ENCODE measurements at places on chromosomes 1 and 21.

- DNase-seq: no peak
Measured at GRCh38 chr1:200294241-200294640, 115.6 kb downstream of the ZNF281 start.

DNA sequence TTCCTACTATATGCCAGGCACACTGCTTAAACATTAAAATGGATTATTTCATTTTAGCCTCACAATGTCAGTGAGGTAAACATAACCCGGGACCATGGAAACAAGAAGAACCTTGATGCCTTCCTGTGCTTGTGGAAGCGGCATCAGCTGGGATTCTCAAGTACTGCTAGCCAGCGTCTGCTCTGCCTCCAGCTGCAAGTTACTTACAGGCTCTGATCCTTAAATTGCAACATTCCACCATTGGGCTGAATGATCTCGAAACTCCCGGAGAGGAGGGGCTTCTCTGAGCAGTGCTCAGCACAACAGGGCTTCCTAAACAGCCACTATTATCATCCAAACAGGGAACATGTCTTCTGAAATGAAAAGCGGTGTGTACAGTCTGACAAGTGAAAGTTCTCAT lies 6.7 kb upstream of the MAN1C1 start:
- DNase-seq: no peak

GRCh38 chr21:25560891-25561290 lies 46.4 kb downstream of the MRPL39 start:
- DNase-seq: no peak

GRCh38 chr1:186757851-186758250 lies 70.9 kb upstream of the PLA2G4A start:
- DNase-seq: no peak

GRCh38 chr1:7868070-7868780 lies 15.4 kb upstream of the UTS2 start:
- DNase-seq: no peak

DNA sequence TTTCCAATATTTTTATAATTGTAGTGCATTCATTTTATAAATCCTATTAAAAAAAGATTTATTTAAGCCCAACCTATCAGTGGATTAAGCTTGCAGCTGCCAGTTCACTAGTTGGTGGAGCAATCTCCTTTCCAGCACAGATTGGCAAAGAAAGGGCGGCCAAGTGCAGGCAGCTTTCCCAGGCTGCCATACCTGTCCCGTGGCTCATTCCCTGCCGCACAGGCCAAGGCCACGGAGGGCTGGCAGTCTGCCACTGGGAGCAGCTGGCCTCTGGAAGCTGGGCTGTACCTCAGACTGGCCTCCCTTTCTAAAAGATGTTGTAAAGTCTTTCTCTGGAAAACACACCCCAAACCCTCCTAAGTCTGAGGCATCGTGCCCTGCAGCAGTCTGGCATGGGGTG lies 74.2 kb downstream of the SIM2 start:
- no peak for DNase-seq

GRCh38 chr1:51622455-51622913 lies 5.6 kb downstream of the OSBPL9 start:
- peak; percentile 75 for DNase-seq

DNA sequence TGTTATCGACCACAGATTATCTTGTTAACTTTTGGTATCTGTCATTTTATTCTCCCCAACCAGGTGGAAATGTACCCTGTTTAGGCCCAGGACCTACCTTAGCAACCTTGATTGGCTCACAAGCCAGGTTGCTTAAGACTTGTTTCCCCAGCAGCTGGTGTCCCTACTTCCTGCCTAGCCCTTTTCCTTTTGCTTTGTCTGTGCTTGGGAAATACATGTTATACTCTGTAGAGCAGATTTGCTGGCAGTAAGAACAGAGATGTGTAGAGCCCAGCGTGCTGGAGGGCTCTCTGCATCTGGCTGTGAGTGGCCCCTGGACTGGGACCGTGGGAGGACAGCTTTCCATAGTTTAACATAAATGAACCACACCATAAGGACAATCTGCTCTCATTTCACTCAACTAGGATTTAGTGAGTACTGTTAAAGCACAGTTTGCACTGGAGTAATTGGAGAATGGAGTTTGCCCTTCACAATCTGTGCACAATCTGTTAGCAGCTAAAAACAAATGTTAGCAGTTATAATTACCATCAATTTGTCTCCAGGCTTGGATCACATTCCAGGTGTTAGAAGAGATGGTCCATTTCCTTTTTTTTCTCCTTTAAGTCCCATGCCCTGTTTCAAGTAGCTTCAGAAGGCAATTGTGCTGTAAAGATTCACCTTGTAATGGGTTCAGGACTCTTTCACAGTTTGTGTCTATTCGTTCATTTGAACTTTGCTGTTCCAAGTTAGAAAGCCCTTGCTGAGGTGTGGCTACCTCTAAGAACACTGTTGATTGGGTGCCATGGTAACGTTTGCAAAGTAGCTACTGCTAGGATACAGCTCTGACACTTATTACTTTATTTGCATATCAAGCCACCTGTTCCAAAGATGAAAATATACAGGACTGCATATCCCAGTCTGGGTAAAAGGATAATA lies at the start of gene APOBEC4:
Gene APOBEC4, minus strand, starts transcription at position 770 of the 915 bp plus-strand sequence. CDS start 4,535 bp downstream, outside the sequence.
- no peak for DNase-seq

DNA sequence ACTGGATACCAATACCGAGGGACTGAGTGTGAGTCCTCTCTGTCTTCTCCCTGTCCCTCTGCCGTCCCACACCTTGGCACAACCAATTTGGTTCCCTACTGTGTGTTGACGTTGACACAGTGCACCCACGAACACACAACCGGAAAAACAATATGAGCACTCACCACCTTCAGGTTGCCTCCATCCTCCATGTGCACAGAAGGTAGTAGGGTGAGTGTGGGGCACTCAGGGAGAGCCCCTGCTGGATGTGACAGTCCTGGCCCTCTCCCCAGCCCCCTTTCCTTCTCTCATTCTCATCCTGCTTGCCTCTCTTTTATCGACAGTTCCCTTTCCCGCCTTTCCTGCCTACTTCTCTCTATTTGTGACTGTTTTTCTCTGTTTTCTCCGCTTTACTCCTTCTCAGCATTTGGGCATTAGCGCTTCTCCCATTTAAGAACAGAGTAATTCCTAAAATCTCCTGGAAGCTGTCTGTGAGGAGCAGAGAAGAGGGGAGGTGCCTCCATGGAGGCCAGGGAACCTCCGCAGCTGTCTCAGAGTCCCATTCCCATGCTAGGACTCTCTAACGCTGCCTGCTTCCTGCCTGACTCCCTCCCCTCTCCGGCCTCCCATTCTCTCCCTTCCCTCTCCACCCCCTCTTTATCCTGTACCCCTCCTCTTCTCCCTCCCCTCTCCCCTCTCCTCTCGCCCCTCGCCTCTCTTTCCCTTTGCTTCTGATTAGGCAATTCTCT lies 16.4 kb downstream of the CADM3 start:
- DNase-seq: no peak

DNA sequence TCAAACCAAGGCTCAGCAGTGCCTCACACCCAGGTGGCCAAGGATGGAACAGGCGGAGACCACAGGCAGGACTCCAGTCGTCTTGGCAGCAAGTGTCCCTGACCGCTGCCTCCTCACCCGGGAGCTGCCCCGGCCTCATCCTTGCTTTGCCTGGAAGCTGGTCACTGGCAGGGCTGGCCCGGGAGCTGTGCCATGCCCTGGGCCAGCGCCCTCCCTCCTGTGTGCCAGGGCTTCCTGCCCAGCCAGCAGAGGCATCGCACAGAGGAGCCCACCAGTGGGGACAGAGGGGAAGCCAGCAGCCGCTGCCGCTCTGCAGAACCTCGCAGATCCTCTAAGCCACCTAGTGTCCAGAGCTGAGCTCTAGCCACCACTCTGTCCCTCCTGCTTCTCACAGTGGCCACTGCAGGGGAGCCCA lies 7.8 kb downstream of the CASZ1 start:
- no peak for DNase-seq

DNA sequence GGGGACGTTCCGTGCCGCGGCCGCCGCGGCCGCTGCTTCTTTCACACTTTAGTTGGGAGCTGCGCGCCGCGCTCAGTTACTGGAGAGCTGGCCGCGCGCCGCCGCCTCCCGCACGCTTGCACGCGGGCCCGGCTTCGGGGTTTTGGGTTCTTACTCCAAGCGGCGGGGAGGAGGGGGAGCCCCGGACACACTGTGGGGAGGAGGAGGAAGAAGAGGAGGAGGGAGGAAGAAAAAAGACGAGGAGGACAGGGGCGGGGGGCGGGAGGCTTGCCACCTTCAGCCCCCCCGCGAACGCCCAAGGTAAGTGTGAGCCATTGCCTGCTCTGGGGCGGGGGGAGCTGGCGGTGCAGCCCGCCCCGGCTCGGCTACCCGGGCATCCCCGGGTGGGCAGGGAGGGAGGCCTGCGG lies 243 bp downstream of the C1orf21 start:
- no peak for DNase-seq

DNA sequence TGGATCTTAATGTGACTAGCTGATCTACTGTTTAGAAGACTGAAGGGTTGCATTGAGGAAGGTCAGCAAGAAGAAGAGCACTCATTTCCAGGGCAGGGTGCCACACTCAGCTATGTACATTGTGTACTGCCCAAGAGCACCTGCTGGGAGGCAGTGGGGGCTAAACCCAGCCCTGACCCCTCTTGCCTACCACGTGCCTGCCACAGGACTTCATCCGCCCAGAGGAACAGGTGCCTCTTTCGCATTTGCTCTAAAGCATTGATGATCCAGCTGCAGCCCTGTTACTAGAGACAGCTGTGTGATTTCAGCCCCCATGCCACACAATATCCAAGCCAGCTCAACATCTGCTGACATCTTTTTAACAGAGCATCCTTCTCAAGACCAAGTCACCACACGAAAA lies 341.8 kb downstream of the LMX1A start:
- DNase-seq: no peak

All from hematopoietic multipotent progenitor cell treated with erythropoietin and hydrocortisone succinate and interleukin-3 and kit ligand, for 17 days (in vitro differentiated cells).